Stimulated activated CD4-positive, alpha-beta T cell treated with anti-CD3 and anti-CD28 coated beads, Interleukin-15, amount 100 ng/mL, for 24 hours (primary cell): ENCODE measurements at places on chromosomes 13 and 19.

DNA sequence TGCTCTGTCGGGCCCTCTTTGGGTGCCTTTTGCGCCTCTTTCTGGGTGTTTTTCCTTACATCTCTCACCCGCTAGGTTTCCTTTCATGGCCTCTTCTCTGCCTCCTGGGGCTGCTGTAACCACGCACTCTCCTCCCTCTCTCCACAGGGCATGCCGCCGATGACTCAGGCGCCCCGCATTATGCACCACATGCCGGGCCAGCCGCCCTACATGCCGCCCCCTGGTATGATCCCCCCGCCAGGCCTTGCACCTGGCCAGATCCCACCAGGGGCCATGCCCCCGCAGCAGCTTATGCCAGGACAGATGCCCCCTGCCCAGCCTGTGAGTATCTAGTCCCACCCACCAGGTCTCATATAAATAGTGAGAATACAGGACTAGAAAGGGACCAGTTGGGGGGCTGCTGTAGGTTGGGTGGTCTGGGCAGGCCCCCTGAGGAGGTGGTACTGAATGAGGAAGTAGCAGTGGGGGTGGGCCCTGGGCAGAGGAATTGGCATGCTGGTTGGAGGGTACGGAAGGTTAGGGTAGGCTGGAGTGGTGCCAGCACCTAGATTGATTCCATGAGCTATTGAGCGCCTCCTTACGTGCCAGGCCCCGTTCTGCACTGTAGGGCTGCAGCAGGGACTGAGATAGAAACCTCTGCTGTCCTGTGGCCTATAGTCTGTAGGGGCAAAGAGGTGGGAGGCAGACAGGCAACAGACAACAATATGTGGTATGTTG lies 11.9 kb downstream of the SNRPA start:
- DNase-seq, result no peak

GRCh38 chr13:85266771-85267170 lies 532.4 kb downstream of the SLITRK6 start:
- DNase-seq, result no peak

- no peak for DNase-seq
These were observed 242.6 kb upstream of the RFC3 start for GRCh38 chr13:33575378-33575777.

DNA sequence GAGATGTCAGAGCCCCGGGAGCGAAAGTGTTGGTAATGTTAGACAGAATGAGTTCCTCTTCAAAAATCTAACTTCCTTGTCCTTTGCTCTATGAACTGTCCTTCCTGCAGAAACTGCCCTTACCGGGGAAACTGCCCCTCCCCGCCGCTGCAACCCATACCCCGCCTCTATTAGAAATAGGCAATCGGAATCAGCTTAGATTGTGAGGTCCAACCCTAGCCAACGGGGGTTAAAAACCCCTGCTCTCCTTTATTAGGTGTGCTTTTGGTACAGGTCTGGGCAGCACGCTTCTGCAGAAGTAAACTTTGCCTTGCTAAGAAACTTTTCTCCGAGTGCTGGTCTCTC lies 11.5 kb upstream of the CAPNS1 start:
- DNase-seq, result peak; percentile 20

GRCh38 chr13:103263448-103263847 lies 197.2 kb upstream of the SLC10A2 start:
- DNase-seq, result no peak

DNA sequence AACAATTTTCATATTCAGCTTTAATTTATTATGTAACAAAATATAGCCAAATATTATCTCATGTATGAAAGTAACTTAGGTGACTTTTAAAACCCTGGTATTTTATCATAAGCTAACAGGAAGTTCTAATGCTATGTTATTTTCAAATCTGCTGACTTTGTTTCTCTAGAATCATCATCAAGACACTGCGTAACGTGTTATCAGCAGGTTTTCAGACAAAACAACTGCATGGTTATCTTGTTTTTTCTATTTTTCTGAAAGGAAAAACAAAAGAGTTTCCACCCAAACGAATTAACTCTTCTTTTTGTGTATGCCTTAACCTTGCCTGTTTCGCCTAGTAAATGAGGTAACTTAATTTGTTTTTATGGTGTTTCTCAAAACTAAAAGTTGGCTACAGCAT lies 156.3 kb downstream of the TBC1D4 start:
- no peak for DNase-seq

DNA sequence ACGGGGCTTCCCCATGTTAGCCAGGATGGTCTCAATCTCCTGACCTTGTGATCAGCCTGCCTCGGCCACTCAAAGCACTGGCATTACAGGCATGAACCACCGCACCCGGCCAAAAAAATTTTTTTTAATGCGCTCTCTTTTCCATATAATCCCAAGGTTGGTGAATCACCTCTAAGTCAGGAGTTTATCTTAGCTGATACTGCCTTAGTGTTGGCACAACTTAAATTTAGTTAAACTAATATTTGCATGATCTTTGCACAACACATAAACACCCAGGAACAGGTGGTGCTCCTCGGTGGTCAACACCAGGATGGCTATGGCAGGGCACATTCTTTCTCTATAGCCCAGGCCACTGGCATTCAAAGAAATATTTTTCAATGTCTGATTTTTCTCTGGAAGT lies 24.1 kb upstream of the PSG7 start:
- no peak for DNase-seq

GRCh38 chr19:41339936-41340335 lies 13.8 kb downstream of the TGFB1 start:
- no peak for DNase-seq

DNA sequence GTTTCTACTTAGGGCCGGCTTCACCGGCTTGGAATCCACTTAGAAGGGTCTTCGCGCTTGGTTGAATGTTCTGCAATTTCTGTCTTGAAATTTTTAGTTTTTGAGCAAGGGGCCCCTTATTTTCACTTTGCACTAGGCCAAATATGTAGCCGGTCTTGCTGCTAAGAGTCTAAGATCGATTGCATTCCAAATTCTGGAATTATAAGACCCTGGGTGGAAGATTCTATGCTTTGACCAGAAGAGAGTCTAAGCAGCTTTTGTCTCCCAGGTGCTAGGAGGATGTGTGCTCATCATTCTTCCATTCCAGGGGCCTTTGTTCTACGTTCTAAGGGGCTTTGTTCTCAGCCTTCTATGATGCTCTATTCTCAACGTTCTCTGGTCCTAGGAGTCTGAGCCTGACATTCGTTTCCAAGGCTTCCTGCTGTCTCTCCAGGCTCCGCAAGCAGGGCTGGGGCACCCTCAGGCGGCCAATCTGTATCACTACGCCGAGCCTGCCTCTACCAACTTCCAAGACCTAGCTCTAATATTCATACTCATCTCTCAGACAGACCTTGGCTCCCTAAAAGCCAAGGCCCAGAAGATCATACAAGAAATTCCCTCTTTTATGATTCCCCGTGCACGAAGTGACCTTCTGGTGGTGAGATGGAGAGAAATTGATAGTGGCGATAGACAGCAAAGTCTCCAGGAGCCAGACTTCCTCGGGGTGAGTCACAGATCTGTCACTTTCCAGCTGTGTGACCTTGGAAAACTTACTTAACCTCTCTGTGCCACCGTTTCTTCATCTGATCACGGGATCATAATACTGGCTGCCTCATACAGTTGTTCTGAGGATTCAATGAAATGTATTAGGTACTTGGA lies 982 bp upstream of the DACT3 start:
- peak; percentile 83 for DNase-seq

GRCh38 chr19:33273065-33273736 lies 29.1 kb downstream of the CEBPA start:
- no peak for DNase-seq

GRCh38 chr19:4576016-4576933 lies 16.8 kb upstream of the SEMA6B start:
- DNase-seq, result peak; percentile 83

- DNase-seq, result no peak
These were observed 43.0 kb downstream of the METTL21C start for GRCh38 chr13:102651892-102652291.

- no peak for DNase-seq
These were observed 57.3 kb downstream of the CDADC1 start for GRCh38 chr13:49304763-49305700.

- DNase-seq, result no peak
These were observed 678 bp downstream of the GARIN5B start for GRCh38 chr19:55362174-55362989.

DNA sequence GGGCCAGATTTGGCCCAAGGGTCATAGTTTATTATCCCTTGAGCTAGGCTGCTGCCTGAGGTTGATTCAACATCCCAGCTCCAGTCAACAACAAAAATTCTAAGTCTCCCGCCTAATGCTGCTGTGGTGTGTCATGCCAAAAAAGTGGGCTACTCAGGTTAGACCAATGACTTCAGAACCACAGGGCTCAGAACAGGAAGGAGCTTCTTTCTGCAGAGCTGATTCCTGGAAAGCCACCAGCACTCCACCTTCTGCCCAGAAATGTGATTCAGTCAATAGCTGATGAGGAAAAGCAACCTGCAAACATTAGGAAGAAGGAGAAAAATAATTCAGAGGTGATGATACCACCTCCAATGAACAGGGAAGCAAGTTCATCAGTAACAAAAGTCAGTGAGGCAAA lies 56.1 kb upstream of the SERPINE3 start:
- no peak for DNase-seq

DNA sequence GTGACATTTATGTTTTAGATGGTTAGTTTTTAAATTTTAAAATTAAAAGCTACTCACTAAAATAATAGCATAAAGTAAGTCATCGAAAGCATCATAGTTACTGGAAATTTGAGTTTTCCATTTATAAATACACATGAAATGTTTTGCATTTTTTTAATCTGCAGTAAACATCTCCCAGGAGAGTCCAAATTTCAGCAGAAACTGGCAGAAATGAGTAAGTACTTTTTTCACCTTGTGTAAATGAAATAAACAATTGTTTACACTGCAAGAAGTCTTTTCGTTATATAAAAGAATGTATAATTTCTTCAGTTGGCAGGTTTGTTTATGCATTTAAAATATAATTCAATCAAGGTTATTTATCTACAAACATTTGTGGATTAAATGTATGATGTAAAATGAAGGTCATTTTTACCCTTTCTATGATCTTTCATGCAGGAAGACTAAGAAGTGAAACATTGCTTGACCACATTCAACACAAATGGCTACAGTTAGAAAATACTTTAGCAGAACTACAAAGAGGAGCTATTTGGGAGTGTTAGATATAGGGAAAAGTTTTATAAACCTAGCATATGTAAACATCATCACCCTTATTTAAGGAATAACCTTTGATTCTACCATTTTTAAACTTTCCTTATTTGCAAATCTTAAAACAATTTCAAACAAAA lies 55.6 kb downstream of the RCBTB2 start:
- no peak for DNase-seq

GRCh38 chr19:30118760-30119159 lies 176.7 kb downstream of the URI1 start:
- no peak for DNase-seq

DNA sequence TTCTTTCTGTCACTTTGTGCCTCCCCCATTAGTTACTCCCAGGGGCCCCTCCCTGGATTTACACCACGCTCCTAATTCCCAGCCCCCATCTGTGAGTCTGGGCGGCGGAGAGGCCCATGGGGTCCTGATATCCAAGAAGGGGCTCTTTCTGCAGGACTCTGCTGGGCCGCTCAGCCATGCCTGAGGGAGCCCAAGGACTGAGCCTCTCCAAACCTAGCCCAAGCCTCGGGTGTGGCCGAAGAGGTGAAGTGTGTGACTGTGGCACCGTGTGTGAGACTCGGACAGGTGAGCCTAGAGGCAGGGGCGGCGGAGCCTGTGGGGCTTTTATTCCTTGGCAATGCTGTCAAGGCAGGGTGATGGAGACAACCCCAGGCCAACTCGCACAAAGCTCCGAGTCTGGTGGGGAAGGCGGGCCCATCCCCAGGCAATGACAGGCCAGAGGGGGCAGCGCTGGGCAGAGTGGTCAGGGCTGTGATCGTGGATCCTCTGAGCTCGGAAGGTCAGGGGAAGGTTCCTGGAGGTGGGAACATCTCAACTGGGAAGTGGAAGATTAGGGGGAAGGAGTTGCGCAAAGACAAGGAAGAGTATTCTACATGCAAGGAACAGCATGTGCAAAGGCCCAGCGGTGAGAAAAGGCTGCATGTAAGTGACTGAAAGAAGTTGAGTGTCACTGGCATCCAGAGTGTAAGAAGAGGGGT lies 1.6 kb downstream of the PLEKHG2 start:
- DNase-seq, result no peak

DNA sequence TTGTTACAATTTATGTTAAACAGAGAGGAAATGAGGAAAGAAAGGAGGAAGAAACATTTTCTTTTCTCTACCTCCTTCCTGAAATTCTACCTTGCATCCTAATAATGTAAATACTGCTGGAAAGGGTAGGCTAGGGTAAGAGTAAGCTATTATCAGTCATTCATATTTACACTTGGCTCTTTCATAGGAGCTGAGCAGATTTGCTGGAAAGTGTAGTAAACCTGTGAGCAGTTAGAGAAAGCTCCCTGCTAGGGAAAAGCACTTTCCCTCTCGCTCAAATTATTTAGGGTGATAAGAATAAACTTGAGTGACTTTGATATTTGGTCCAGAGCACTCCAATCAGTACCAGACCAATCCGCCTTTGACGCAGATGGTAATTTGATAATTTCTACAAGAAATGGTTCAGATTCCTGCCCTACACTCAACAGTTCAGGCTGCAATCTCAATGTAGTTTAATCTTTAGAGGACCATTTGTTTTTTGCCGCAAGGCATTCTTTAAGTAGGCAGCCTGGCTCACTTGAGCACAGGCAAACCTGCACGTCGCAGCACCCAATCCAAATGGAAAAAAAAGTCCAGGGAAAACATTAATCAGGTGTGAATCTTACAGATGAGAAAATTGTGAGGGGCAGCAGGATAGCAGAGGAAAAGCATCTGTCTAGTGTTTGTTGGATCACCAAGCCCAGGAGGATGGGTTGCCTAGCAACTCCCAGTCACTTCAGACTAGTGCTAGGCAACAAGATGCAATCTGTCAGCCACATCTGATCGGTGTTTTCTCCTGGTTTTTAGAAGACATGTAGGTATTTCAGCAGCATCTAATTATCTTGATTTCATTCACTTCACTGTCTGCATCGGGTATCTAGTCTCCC lies 68.6 kb upstream of the KL start:
- DNase-seq, result no peak

DNA sequence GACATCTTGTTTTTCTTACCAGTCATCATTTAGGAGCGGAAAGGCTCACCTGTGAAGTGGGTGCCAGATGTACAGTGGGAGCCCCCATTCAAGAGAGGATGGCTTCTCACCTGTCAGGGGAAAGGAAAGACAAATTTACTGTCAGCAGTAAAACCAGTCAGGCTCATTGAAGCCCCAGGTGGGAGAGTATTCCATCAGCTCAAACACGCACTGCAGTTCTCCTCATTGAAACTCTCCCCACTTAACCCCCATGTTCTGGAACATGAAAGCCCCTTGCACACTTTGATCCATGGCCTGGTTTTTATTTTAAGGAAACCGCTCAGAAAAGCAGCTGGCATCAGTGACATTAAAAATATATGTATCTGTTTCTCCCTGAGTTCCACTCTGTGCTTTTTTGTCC lies 401.1 kb upstream of the ZNF507 start:
- DNase-seq, result no peak

- peak; percentile 35 for DNase-seq
These were observed 903.1 kb downstream of the SLITRK6 start for GRCh38 chr13:84896128-84896527.

GRCh38 chr19:17237747-17238706 lies 7.7 kb downstream of the NR2F6 start:
- DNase-seq, result no peak
